ENCODE measurements at places on chromosomes 7 and 10. TPM values are rescaled to one million over a fixed set of nuclear protein-coding genes. Genes with fewer than 3 reads are reported as not detected.

The EEF1AKMT2 gene
- 17.1 TPM for total RNA-seq

DNA sequence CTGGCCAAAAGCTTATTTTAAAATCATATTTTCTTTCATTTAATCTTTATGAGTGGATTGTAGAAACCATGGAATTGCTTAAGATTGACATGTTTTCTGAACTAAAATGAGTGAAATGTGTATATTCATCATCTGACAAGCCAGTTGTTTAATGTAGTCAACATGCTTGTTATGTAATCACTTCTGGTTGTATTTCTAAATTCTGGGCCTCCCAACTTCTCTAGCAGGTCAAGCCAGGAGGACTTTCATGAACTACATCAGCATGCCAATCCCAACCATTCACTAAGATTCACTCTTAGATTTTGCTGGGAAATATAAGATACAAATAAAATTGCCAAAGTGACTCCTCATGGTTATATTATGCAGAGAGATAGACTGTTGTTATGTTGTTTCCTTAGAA lies 21.1 kb upstream of the MAP3K8 start:
- no peak for DNase-seq
- H3K27me3 ChIP-seq = no peaks in the 10 kb centered on the region
- H3K4me1 ChIP-seq = no peaks in the 10 kb centered on the region
- no peak overlapping the region for H3K27ac ChIP-seq
- no peaks in the 10 kb centered on the region for H3K36me3 ChIP-seq

DNA sequence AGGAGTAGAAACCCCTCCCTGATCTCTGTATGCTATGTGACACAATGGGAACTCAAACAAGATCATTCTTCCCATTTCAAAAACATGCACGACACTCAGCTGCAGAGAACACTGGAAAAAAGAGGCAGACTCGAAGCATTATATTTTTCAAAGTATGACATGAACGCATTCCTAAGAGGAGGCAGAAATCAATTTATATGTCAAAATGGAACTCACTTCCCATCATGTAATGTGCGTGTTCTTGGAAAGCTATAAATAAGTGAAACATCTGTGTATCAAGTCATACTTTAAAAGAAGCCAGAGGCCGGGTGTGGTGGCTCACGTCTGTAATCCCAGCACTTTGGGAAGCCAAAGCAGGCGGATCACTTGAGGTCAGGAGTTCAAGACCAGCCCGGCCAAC lies 142.7 kb downstream of the ICA1 start:
- no peaks in the 10 kb centered on the region for H3K27me3 ChIP-seq
- H3K36me3 ChIP-seq = peaks cover 12% of the 10 kb centered on the region
- no peak for DNase-seq
- H3K4me3 ChIP-seq = no peak overlapping the region

The AKR1E2 gene
- total RNA-seq = 8.2 TPM

The CREM gene
- 35.5 TPM for total RNA-seq

DNA sequence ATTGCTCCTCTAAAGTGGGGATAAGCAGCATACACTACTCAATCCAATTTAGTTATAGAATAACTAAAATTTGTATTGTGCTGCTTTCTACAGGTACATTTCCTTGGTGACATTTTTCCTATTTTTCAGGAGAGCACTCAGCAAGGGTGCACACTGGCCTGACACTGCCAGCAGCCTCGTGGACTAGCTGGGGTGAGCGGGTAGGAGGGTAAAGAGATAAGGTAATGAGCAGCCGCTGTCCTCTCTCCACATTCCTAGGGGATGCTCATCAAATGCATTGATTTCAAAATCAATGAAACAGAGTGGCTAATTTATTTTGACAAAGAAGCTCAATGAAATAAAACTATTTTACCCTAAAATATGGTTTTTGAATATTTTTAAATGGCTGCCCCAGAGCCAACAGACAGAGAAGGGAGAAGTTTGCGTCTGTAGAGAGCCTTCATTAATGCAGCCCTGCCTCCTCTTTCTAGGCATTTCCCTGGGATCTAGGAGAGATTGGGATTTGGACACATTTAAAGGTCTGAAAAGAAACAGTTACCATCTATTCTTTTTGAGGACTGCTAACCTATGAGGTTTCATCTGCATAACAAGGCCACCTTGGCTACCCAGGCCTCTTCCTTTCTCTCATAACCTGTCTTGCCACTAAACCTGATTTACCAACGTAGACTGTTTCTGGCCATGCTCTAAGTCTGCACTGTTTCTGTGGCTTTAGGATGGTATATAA lies 561.0 kb downstream of the IPMK start:
- no peak overlapping the region for H3K27ac ChIP-seq
- no peaks in the 10 kb centered on the region for H3K4me1 ChIP-seq
- H3K36me3 ChIP-seq = no peaks in the 10 kb centered on the region
- no peak for DNase-seq
- H3K27me3 ChIP-seq = no peaks in the 10 kb centered on the region

The SLC13A4 gene
- not detected for total RNA-seq

The GTF2IRD1 gene
- total RNA-seq = 24.2 TPM

The WNT8B gene
- total RNA-seq = not detected

The ZNF25 gene
- total RNA-seq = 5.2 TPM

DNA sequence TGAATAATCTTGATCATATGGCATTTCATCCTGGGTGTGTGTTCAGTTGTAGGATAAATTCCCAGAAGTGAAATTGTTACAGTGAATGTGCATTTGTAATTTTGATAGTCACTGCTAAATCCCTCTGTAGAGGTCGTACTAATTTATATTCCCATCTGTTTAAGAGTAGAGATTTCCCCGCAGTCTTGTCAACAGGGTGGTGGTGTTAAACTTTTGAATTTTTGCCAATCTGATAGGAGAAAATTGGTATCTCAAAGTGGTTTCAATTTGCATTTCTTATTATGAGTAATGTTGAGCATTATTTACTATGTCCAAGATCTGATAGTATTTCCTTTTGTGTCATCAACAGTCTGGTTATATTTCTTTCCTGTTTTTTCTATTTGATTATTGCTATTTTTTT lies 101.7 kb downstream of the AUTS2 start:
- H3K27ac ChIP-seq = no peak overlapping the region
- H3K27me3 ChIP-seq = no peaks in the 10 kb centered on the region
- DNase-seq = no peak
- no peak overlapping the region for H3K4me3 ChIP-seq

GRCh38 chr7:43546231-43546630 lies 36.7 kb upstream of the STK17A start:
- no peaks in the 10 kb centered on the region for H3K4me1 ChIP-seq
- no peak overlapping the region for H3K4me3 ChIP-seq
- DNase-seq = no peak

The NUTM2B gene
- total RNA-seq = 0.86 TPM

The GCK gene
- total RNA-seq = 0.51 TPM

DNA sequence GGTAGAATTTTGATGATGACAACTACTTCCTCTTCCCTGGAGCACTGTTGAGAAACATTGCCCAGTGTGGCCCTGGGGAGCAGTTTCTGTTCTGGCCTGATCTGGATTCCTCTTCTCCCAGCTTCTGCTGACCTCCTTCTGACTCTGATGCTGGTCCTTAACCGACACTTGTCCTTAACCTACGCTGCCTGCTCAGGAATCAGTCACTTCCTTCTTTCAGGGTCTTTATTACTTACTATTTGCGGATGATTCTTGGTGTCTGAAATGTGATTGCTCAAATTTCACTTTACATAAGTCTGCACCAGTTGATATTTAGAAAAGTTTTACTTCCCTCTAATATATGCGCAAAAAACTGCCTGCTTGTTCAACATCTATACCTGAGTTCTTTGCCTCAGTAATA lies 164.1 kb downstream of the PTEN start:
- no peaks in the 10 kb centered on the region for H3K36me3 ChIP-seq
- H3K4me1 ChIP-seq = no peaks in the 10 kb centered on the region
- no peaks in the 10 kb centered on the region for H3K27me3 ChIP-seq
- no peak overlapping the region for H3K27ac ChIP-seq
- no peak for DNase-seq

DNA sequence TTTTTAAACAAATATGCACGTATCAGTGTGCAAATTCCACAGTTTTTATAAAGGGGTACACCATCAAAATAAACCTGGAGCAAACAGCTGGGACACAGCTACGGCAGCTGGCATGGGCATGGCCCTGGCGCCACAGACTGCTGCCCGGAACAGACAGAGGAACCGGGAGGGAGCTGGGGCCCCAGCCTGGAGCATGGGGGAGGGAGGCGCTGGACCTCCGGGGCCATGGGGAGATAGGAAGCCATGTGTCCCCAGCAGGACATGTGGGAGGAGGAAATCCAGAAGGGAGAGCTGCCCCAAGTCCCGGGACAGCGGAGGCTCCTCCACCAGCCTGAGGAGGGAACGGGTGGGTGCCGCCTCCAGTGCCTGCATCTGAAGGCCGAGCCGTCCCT lies 180.1 kb downstream of the MAD1L1 start:
- no peak for DNase-seq
- no peak overlapping the region for H3K4me3 ChIP-seq
- H3K36me3 ChIP-seq = no peaks in the 10 kb centered on the region
- no peaks in the 10 kb centered on the region for H3K27me3 ChIP-seq

- DNase-seq = peak; percentile 76
- H3K27ac ChIP-seq = no peak overlapping the region
- H3K27me3 ChIP-seq = no peaks in the 10 kb centered on the region
- no peak overlapping the region for H3K4me3 ChIP-seq
- no peaks in the 10 kb centered on the region for H3K4me1 ChIP-seq
These were observed 68.1 kb downstream of the SCRN1 start for GRCh38 chr7:29921404-29922010.

The FKBP9 gene
- 124 TPM for total RNA-seq

The RAMP3 gene
- total RNA-seq = not detected

- H3K36me3 ChIP-seq = no peaks in the 10 kb centered on the region
- H3K27me3 ChIP-seq = no peaks in the 10 kb centered on the region
- no peak overlapping the region for H3K27ac ChIP-seq
- no peaks in the 10 kb centered on the region for H3K4me1 ChIP-seq
These were observed 5.6 kb downstream of the GPR15LG start for GRCh38 chr10:84179059-84179710.

The OR2A1 gene
- total RNA-seq = not detected

The AGR2 gene
- not detected for total RNA-seq

DNA sequence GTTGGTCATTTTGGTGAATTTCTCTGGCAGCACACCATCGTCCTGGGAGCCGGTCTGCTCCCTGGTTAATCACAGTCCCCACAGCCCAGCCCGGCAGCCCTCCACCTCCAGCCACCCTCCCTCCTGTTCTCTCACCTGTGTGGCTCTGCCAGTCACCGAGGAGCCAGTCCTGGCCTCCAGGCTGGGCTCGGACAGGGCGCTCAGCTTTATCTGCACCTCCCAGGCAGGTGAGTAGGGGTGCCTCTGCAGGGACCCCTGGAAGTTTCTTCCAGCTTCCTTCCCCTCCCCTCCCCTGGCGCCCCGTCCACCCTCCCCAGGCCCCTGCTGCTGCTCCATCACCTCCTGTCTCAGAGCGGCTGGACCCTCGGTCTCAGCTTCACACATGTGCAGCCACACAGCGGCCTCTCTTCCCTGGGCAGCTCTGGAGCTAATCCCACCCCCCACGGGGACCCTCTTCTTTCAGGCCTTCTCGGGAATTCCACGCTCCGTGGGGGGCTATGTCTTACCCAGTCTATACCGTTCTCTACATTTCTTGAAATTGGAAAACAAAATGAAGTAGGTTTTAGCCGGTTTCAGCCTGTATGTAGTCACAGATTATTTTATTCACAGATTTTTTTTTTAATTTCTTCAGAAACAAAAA lies 213.9 kb upstream of the PPP2R2D start:
- H3K4me3 ChIP-seq = no peak overlapping the region
- H3K27ac ChIP-seq = no peak overlapping the region
- DNase-seq = no peak
- no peaks in the 10 kb centered on the region for H3K4me1 ChIP-seq

GRCh38 chr10:107717046-107717445 lies 552.5 kb upstream of the SORCS1 start:
- H3K27me3 ChIP-seq = no peaks in the 10 kb centered on the region
- no peaks in the 10 kb centered on the region for H3K36me3 ChIP-seq
- no peak overlapping the region for H3K4me3 ChIP-seq
- no peak for DNase-seq
- no peaks in the 10 kb centered on the region for H3K4me1 ChIP-seq
- H3K27ac ChIP-seq = no peak overlapping the region

- DNase-seq = no peak
- no peaks in the 10 kb centered on the region for H3K27me3 ChIP-seq
- H3K4me3 ChIP-seq = no peak overlapping the region
These were observed 182.8 kb downstream of the MAD1L1 start for GRCh38 chr7:2049782-2050510.

The AEBP1 gene
- 48.0 TPM for total RNA-seq

DNA sequence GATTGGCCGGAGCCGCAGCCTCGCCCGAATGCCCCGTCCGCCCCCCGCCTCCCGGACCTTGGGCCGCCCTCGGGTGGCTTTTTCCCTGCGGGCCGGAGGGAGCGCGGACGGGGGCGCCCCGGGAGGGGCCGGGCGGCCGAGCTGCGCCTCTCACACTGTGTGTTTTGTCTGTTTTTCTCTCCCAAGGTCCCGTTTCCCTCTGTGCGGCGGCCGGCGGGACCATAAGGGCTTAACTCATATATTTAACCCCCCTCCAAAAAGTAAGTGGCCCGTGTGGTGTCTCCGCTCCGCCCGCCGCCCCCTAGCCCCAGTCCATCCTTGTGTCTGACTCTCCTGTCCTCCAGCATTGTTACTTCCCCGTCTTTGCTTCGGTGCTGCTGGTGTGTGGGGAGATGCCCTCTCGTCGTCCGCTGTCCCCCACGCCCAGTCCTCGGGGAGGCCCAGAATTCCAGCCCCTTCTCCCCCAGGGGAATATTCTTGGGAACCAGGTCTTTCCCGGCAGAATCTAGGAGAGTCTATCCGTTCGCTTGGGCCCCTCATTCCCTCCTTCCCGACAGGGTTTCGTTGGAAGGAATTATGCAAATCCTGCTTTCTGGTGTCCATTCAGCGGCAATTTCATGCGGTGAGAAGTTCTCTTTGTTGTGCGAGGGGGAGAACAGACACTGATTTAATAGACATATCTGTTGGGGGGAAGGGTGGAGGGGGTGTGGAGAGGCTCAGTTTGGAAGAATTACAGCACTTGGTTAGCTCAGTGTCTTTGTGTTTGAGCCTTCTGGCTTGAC lies 1.3 kb downstream of the LCOR start:
- DNase-seq = peak; percentile 48
- H3K4me3 ChIP-seq = peak overlapping the region; percentile 59
- H3K4me1 ChIP-seq = peaks cover 24% of the 10 kb centered on the region
- H3K36me3 ChIP-seq = no peaks in the 10 kb centered on the region

DNA sequence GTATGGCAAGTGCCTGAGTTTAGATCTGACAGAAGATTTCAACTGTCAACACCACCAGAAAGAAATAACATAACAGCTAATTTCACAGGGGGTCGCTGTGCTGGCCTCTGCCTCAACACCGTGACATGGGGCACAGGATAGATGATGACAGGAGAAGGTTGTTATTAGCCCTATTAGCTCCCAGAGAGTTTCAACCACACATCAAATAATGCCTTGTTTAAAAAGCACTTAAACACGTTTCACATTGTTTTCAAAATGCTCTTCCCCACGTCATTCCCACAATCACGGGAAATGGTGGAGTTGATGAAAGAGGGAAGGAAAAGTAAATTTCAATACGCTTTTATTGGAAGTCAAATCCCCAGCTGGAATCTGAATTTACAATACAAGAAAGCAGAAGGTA lies 184.7 kb downstream of the MAGI2 start:
- H3K4me3 ChIP-seq = no peak overlapping the region
- peaks cover 7% of the 10 kb centered on the region for H3K4me1 ChIP-seq
- no peaks in the 10 kb centered on the region for H3K36me3 ChIP-seq
- H3K27me3 ChIP-seq = no peaks in the 10 kb centered on the region
- no peak overlapping the region for H3K27ac ChIP-seq
- DNase-seq = peak; percentile 39

All from endothelial cell of umbilical vein (primary cell).